ENCODE measurements at places on chromosomes 2 and 18.

GRCh38 chr2:238821944-238822670 is 25.8 kb upstream of the TWIST2 start:
- no peak for DNase-seq
- no peaks in the 10 kb centered on the region for H3K27me3 ChIP-seq
- no peak overlapping the region for H3K4me3 ChIP-seq
- no peaks in the 10 kb centered on the region for H3K36me3 ChIP-seq
- no peaks in the 10 kb centered on the region for H3K4me1 ChIP-seq

DNA sequence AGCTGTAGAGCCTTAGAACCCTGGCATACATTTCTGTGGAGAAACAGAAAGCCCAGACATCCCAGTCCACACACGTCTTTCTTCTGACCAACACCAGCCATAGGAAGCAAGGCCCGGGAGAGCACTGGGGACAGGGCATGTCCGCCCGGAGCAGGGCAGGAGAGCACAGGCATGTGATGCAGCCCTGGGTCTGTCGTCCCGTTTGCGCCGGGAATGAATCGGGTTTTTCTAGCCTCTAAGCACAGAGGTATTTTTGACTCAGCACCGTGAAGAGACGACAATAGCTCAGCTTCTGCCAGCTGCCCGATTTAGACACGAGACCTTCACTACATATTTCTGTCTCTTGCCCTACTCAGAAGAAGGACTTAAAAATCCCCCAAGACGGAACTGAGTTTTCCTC is 7.3 kb upstream of the AMMECR1L start:
- H3K4me3 ChIP-seq: no peak overlapping the region
- no peaks in the 10 kb centered on the region for H3K36me3 ChIP-seq
- peaks cover 12% of the 10 kb centered on the region for H3K4me1 ChIP-seq
- H3K27me3 ChIP-seq: no peaks in the 10 kb centered on the region
- DNase-seq: no peak

DNA sequence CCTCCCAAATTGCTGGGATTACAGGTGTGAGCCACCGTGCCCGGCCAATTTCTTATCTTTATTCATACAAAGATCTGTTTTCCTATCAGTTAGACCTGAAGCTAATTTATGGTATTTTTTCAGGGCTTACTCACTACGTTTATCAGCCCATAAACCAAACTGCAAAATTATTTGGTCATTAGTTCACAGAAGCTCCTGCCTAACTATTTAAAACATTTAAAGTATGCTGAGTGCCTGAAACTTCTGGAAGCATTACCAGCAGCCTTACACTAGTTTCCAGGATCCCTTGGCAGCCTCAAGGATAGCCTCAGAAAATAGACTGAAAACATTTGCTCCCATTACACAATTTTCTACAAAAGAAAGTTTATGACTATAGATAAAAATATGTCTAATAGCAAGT is 68.8 kb downstream of the GALNT13 start:
- no peaks in the 10 kb centered on the region for H3K4me1 ChIP-seq
- H3K36me3 ChIP-seq: no peaks in the 10 kb centered on the region
- peak; percentile 2 for DNase-seq
- no peaks in the 10 kb centered on the region for H3K27me3 ChIP-seq
- H3K4me3 ChIP-seq: no peak overlapping the region

DNA sequence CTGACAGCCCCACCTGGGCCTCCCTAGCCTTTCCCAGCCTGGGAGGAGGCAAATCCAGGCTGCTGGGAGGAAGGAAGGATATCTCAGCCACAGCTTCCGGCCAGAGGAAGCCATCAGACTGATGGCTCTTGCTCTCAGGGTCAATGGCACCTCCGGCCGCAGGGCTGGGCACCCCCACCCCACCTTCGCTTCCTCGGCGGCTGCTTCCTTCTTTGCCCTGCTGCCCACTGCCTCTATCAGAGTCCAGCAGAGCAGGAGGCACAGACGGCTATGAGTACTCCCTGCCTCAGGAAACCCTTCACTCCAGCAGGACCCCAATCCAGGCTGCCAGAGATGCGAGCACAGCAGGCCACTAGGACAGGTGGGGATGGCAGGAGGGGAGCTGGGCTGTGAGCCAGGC is 3.3 kb downstream of the SEMA4C start:
- H3K4me1 ChIP-seq: peaks cover 18% of the 10 kb centered on the region
- no peaks in the 10 kb centered on the region for H3K27me3 ChIP-seq
- H3K27ac ChIP-seq: no peak overlapping the region
- DNase-seq: no peak

DNA sequence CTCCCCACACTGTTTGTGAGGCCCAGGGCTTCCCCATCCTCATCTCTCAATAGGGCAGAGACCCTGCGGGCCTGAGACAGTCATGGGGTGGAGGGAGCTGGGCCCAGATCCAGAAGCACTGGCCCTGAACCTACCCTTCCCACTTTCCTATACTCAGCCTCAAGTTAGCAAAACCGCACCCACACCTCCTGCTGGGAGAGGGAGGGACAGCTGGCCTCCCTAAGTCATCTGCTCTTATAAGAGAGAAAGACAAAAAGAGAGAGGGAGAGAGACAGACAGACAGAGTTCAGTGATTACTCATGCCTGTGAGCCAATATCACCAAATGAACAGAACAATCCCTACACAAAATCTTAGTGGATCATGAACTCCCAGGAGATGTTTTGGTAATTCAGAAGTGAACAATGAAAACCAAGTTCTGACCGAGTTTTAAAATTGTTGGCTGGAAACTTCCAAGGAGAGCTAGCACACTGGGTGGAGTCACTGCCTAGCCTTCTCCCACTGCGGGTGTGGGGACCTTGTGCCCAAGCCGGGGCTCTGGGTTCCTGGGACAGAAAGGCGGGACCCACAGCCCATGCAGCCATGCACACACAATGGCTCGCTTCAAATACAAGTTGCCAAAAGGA is 130.5 kb downstream of the PXDN start:
- DNase-seq: peak; percentile 41
- no peak overlapping the region for H3K27ac ChIP-seq
- peaks cover 25% of the 10 kb centered on the region for H3K4me1 ChIP-seq
- H3K36me3 ChIP-seq: no peaks in the 10 kb centered on the region

DNA sequence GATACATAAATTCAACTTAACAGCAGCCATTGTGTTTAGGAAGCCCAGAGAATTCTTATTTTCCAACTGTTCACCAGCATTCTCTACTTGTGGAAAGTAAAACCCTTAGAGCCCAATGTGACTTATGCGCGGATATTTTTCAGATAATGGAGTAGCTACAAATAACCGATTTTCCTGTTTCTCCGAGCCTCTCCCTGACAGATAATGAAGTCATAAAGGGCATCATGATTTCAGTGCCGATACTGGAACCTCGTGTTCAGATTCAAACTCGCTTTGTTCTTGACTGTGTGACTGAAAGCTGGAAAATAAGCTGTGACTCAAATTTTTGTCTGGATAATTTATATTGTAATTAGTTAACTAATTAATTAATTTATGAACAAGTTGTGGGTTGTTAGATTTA is 228.2 kb downstream of the VAPA start:
- H3K4me1 ChIP-seq: peaks cover 30% of the 10 kb centered on the region
- H3K4me3 ChIP-seq: no peak overlapping the region
- DNase-seq: no peak

GRCh38 chr2:219752726-219753125 is 125.3 kb downstream of the SLC4A3 start:
- H3K4me3 ChIP-seq: no peak overlapping the region
- H3K27me3 ChIP-seq: no peaks in the 10 kb centered on the region
- H3K27ac ChIP-seq: no peak overlapping the region

GRCh38 chr18:27713738-27714095 is 463.2 kb downstream of the CDH2 start:
- no peak overlapping the region for H3K4me3 ChIP-seq
- DNase-seq: no peak
- no peaks in the 10 kb centered on the region for H3K4me1 ChIP-seq
- no peaks in the 10 kb centered on the region for H3K27me3 ChIP-seq
- H3K36me3 ChIP-seq: no peaks in the 10 kb centered on the region

GRCh38 chr2:113105047-113105785 is 22.2 kb upstream of the IL1RN start:
- no peaks in the 10 kb centered on the region for H3K36me3 ChIP-seq
- no peak for DNase-seq
- no peak overlapping the region for H3K27ac ChIP-seq
- H3K4me1 ChIP-seq: no peaks in the 10 kb centered on the region
- no peak overlapping the region for H3K4me3 ChIP-seq

DNA sequence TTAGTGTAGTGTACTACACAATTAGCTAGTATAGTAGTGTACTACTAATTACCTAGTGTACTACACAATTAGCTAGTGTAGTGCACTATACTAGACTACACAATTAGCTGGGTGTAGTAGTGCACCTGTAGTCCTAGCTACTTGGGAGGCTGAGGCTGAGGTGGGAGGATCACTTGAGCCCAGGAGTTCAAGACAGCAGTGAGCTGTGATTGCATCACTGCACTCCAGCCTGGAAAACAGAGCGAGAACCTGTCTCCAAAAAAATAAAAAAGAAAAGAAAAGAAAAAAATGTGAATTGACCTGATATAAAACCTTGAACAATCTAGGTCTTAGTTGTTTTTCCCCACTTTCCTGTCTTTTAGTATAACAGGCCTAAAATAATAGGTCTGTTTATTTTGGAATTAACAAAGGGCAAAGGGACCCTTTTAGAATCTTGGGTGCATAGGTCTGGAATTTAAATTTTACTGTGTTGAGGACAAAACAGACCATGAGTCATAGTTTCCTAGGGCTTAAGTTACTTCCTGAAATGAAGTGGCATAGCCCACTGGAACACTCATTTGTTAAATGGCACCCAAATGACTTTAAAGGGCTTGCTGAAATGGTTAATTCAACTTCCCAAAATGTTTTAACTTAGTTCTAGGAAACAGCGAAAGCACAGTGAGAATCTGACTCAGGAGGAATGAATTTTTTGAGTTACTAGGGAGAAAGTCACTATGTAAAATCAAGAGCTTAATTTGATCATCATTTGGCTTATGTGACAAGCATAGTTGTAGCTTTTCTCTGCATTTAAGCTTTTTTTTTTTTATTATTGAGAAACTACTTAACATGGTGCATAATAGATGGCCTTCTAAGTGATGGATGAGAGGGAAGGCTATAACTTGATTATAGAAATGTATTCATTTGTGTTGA is 50.7 kb upstream of the ARL5A start:
- H3K4me1 ChIP-seq: no peaks in the 10 kb centered on the region
- H3K4me3 ChIP-seq: no peak overlapping the region
- H3K27me3 ChIP-seq: peaks cover 9% of the 10 kb centered on the region
- no peak overlapping the region for H3K27ac ChIP-seq

DNA sequence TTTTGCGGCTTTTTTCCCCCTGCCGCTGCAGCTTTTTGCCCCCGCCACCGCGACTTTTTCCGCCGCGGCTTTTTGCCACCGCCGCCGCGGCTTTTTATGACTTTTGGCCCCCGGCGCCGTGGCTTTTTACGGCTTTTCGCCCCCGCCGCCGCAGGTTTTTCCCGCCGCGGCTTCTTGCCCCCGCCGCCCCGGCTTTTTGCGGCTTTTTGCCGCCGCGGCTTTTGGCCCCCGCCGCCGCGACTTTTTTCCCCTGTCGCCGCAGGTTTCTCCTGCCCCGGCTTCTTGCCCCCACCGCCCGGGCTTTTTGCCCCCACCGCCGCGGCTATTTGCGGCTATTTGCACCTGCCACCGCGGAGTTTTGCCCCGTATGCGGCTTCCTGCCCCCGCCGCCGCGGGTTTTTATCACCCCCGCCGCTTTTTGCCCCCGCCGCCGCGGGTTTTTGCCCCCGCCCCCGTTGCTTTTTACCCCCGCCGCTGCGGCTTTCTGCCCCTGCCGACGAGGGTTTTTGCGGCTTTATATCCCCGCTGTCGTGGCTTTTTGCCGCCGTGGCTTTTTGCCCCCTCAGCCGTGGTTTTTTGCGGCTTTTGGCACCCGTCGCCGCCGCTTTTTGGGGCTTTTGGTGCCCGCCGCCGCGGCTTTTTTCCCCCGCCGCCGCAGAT is 2750.9 kb downstream of the RPIA start:
- H3K36me3 ChIP-seq: no peaks in the 10 kb centered on the region
- H3K4me3 ChIP-seq: peak overlapping the region; percentile 52
- no peaks in the 10 kb centered on the region for H3K4me1 ChIP-seq
- no peak overlapping the region for H3K27ac ChIP-seq
- DNase-seq: peak; percentile 1

DNA sequence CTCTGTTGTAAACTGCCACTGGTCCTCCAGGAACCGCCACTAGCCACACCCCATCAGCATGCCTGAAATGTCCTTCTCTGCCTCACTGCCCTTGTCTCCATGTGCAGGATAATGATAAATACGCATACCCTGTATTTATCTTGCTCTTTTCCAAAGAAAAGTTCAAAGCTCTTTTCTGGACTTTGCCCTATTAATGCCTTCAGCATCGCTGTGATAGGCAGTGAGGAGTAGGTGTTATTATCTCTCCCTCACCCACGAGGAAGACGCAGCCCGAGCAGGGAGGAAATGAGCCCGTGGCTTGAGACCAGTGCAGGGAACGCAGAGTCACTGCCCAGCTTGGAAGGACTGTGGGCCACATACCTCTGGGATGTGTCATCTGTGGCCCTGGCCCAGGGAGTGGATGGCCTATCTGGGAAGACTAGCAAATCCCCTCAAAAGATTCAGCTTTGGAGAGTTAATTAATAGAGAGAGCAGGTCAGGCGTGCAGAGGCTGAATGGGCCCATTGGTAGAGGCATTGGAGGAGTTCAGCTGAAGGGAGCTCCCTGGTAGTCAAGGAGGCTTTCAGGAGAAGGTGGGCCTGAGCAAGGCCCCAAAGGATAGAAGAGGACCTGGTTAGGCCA is 39.5 kb upstream of the MCFD2 start:
- peaks cover 33% of the 10 kb centered on the region for H3K36me3 ChIP-seq
- H3K27me3 ChIP-seq: no peaks in the 10 kb centered on the region
- H3K27ac ChIP-seq: peak overlapping the region; percentile 64
- peak overlapping the region; percentile 25 for H3K4me3 ChIP-seq
- peaks cover 24% of the 10 kb centered on the region for H3K4me1 ChIP-seq

DNA sequence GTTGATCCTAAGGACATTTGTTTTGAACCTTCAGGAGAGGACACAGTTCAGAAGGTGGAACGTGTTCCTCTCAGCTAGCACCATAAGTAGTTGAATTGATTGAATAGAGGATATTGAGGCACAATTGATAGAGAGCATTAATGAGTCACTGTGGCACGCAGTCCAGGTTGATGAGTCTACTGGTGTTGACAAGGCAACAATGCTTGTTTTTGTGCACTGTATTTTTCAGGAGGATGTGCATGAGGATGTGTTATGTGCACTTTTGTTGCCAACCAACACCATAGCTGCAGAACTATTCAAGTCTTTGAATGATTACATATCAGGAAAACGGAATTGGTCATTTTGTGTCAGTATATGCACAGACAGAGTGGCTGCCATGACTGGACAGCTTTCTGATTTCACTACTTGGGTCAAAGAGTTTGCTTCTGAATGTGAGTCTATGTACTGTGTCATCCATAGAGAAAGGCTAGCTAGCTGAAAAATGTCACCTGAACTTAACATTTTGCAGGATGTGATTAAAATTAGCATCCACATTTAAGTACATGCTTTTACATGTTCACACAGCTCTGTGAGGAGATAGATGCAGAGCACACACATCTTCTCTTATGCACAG is 140.1 kb upstream of the B3GNT2 start:
- DNase-seq: no peak
- H3K27ac ChIP-seq: no peak overlapping the region
- no peaks in the 10 kb centered on the region for H3K4me1 ChIP-seq
- no peak overlapping the region for H3K4me3 ChIP-seq
- H3K36me3 ChIP-seq: no peaks in the 10 kb centered on the region

Data from PC-3 (cell line).